ENCODE measurements at places on chromosomes 13 and 19. TPM values are rescaled to one million over a fixed set of nuclear protein-coding genes. Genes with fewer than 3 reads are reported as not detected.

DNA sequence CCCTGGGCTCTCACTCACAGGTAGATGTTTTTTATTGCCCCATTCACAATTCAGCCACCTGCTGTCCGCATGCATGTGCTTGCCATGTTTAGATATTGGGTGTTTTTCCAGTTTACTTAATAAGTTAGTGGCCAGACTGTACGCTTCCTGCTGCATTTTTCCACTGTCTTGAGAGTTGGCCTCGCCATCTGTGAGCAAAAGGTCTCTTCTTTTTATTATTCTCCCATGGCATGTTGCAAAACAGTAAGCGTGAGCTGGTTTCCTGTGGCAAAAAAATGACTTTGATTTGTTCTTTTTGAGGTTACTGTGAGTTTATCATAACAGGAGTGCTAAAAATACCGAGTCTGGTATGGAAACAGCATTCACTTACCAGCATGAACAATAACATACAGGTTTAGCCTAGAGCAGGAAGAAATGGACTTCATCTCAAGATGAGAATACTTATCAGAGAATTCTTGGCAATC is 46.0 kb downstream of the SAE1 start:
- DNase-seq = no peak

Gene HOMER3
- 4.7 TPM for total RNA-seq

DNA sequence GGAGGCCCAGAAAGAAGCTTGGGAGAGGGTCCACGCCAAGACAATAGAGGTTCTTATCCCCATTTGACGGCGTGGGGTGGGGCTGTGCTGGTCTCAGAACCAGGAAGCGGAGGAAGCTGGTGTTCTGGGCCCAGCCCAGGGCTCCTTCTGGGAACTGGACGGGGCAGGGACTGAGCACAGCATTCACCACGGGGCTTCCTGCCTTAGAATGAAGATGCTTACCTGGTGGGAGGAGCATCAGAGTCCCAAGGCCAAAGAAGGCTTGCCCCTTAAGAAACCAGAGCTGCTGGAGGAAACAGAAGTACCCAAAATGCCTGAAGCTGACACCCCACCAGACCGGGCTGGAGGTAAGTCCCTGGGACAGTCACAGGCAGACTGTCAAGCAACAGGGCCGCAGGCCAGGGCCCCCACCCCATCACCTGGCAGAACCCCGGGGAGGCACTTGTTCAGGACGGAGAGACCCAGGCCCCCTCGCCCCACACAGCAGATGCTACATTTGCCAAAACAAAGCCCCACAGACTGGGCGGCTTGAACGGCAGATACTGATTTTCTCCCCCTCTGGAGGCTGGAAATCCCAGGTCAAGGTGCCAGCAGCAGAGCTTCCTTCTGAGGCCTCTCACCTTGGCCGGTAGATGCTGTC is 17.8 kb upstream of the IGLON5 start:
- no peak for DNase-seq

Gene SYCN
- total RNA-seq = not detected

DNA sequence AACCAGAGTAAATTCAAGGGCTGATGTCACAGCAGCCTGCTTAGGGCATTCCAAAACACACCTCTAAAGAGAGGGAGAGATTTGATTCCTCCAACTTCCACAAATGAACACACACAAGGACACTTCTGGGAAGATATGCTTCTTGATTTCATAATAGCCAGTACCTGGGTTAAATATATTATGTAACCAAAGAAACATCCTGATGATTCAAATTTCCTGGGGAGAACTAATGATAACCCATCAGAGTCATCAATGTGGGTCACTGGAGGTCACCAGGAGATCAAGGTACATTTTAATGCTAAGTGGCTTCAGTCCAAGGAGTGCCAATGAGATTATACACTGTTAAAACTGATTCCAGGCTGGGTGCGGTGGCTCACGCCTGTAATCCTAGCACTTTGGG is 54.0 kb upstream of the DOCK9 start:
- DNase-seq = no peak

DNA sequence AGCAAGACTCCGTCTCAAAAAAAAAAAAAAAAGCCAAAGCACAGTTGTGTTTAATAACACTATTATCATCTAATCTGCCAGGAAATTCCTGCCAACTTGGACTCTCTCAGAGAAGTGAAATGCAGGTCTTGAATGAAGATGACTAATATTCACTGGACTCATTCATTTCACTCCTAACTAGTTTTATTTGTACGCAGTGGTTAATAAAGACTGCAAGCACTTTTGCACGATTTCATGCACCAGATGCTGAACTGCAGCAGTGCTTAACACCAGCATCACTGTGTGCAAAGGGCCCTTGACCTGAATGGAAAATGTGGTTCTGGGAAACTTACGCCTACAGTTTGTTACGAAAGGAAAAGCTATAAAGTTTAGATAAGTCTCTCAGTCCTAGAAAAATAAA is 63.3 kb downstream of the DHRS12 start:
- DNase-seq = no peak

- no peak for DNase-seq
These were observed 23.4 kb upstream of the CEACAM21 start for GRCh38 chr19:41552558-41552957.

- DNase-seq = no peak
These were observed 751.8 kb downstream of the FGF9 start for GRCh38 chr13:22422712-22423111.

Gene STX10
- total RNA-seq = 33.5 TPM

Gene GPR180
- 1.4 TPM for total RNA-seq

GRCh38 chr13:46380242-46380641 is 6.8 kb downstream of the RUBCNL start:
- no peak for DNase-seq

GRCh38 chr13:114108894-114109293 is 23.5 kb downstream of the RASA3 start:
- DNase-seq = no peak

Gene CRX
- not detected for total RNA-seq

DNA sequence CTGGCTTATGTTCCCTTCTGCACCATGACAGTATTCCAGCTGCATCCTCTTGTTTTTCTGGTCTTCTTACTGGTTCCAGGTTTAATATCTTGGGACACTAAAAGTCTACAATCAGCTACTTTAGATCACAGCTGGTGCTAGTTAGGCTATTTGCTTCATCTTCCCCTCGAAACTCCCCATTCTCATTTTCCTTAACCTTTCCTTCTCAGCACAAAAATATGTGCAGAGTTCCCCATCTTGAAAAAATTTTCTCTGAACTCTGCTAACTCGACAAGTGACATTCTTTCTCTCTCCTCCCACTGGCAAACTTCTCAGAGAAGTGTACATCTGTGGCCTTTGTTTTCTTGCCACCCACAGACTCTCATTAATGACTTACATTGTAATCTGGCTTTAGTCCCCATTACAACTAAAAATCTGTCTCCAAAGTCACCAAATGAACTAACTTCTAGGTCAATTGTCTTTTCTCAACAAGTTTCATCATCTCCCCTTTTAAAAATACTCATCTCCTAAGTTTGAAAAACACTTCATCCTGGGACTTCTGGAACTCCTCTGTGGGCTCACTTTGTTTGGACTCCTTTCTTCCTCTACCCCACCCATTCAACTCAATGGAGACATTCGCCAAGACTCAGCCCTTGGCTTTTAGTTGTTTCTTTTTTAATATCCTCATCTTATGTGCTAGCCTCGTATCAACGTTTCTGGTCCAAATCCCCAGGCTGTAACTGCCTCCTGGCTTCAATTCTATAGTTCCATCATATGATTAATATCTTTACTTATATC is 7.1 kb upstream of the KL start:
- DNase-seq = no peak

DNA sequence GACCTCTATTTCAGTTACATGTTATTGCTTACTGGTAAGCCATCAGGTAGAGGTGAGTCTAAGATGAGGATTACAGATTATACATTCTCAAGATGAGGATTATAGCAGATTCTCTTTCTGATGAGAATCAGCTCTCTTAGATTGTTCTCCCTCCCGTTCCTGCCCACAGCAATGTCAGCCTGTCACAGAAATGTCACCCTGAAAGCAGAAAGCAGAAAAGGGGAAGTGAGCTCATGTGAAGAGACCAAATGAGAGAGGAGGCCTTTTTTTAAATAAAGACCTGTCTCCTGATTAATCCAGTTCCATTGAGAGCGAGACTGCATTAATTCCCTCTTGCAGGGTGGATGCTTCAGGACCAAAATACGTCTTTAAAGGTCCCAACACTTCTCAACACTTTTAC is 445.6 kb downstream of the KCTD12 start:
- DNase-seq = no peak

DNA sequence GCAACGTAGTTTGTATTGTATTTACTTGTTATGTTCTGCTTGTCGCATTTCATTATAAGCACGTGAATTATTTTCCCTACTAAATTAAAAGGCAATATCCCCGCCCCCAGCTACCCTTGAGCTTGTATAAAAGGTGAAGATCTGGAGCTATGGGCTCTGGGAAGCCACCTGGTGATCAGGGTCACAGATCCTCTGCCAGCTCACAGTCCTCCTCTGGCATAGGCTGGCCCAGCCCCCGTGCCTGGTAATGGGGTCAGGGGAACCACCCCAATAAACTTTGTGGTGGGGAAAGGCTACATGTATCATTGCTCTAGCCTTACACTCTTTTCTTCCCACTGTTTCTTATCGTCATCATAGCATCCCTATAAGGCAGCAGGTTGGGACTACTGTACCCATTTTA is 190.2 kb upstream of the TSHZ3 start:
- no peak for DNase-seq

Gene FAM216B
- total RNA-seq = not detected

Gene CEACAM7
- total RNA-seq = not detected

GRCh38 chr19:18800636-18801035 is 9.5 kb upstream of the COMP start:
- DNase-seq = no peak

Gene HCN2
- 3.0 TPM for total RNA-seq

DNA sequence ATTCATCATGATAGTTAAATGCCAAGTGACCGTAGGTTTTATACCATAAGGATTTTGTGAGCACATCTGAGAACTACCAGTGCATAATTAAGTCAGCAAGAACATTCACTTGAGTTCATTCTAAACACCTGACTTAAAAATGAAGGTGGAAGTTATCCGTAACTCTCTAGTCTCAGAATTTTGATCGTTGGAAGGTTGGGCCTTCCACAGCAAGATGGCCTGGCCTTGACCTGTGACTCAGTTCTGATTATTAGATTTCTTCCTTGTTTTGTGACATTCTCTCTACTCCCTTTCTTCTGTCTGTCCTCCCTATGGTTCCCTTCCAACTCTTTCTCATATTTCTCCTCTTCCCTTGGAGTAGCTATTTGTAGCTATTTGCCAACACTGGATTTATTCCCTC is 20.0 kb upstream of the WDFY2 start:
- no peak for DNase-seq

Gene MAST1
- 4.1 TPM for total RNA-seq

Gene ONECUT3
- not detected for total RNA-seq

DNA sequence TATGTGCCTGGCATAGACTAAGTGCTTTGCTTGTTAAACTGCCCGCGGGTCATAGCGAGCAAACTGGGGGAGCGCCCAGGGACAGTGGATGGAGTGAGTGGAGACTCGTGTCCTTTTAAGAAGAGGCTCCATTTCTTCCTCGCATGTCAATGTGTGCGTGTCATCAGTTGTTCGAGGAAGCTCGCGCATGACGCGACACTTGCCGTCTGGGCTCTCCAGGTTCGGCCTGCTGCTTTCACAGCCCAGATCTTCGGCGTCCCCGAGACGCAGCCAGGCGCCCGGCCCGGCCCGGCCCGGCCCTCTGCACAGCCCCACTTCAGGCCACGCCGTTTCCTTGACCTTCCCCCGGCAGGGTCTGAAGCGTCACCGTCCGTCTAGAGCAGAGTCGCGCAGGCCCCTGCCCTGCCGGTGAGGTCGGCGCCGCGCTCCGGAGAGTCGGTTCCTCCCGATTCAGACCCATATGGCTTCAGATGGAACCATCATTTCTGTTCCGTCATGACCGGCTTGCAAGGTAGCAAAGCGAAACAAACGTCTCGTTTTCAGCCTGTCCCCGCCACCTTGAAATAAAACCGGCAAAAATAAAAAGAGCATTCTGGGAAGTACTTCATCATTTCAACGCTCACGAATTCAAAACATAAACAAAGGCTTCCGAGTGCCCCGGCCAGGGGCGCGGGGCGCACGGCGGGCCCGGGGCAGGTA is 599 bp upstream of the ARHGEF7 start:
- no peak for DNase-seq

DNA sequence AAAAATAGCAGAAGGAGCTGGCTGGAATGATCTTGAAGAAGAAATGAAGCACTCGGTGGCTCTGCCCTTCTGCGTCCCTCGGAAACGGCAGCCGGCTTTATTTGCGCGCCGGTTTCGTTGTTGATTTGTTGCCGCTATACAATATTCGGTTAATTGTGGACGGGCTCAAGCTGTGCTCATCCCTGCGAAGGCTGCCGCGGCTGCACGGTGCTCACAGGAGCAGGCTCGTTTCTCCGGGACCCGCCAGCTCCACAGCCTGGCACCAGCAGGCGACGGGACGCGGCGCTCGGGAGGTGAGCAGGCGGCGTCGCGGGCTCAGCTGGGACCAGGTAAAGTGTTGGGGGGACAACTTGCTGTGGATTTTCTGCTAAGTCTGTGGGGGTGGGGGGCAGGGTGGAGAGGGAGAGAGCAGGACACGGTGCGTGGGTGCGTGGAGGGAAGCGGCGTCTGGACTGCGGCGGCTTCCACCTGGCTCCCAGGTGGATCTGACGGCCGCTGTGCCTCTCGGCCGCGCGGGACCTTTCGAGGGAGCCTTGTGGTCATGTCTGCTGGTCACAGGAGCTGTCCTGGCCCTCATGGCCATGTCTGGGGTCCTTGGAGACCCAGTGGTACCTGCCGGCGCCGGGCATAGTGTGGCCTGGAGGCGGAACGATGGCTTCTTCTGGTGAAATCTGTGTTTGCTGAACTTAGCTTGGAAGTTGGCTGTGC is 90.9 kb downstream of the TEX29 start:
- DNase-seq = no peak

- DNase-seq = no peak
These were observed 42.0 kb upstream of the ZNF43 start for GRCh38 chr19:21877976-21878375.

Gene ZGLP1
- 1.1 TPM for total RNA-seq

DNA sequence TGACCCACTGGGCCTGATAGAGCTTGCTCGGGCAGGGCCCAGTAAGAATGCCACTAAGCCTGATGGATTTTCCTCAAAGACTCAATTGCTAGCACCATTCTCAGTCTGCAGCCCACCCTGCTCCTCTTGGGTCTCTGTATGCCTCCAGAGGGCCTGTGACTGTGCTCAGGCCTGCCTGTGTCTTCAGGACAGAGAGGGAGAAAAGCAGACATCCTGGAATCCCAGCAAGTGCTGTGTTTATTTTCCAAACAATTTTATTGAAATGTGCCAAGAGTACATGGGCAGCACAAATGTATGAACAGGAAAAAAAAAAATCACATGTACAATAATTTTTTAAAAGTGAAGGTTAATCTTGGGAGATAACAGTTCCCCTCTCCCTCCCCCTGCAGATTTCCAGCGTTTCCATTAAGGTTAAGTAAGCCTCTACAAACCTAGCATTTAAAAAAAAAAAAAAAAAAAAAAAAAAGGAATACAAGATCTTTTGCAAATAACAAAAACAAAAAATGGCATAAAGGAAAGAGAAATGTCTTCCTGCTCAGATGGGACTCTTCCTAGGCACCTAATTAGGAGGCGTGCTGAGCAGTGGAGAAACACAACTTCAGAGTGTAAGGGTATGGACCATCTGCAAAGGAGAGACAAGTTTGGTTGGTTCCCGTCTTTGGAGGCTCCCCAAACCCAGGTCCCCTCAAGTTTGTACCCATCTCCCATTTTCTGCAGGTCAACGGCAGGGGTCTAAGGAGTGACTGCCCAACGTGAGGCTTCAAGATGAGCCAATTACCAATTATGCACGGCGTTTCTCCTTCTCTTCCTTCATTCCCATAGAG is 4.8 kb upstream of the ECH1 start:
- DNase-seq = no peak

GRCh38 chr19:23779645-23780044 is 21.0 kb upstream of the ZNF681 start:
- no peak for DNase-seq

Gene PSG11
- 0.29 TPM for total RNA-seq

Gene CEACAM3
- total RNA-seq = 0.25 TPM

Gene SHISA7
- total RNA-seq = not detected

All from T-helper 17 cell (primary cell).